Activated naive CD8-positive, alpha-beta T cell treated with anti-CD3 and anti-CD28 coated beads, Interleukin-2, amount 10 ng/mL, durations not matched to agents 7 days and 5 days (primary cell): ENCODE measurements at places on chromosomes 16 and 17. TPM values are rescaled to one million over a fixed set of nuclear protein-coding genes. Genes with fewer than 3 reads are reported as not detected.

PRSS33 gene
- total RNA-seq = 0.17 TPM

GRCh38 chr17:57535249-57535966 is 209.7 kb downstream of the CCDC182 start:
- DNase-seq = no peak
- no peaks in the 10 kb centered on the region for H3K27me3 ChIP-seq
- peaks cover 31% of the 10 kb centered on the region for H3K4me1 ChIP-seq

- no peak overlapping the region for H3K4me3 ChIP-seq
- H3K27me3 ChIP-seq = peaks cover 36% of the 10 kb centered on the region
- no peak for DNase-seq
- H3K4me1 ChIP-seq = peaks cover 1% of the 10 kb centered on the region
- no peak overlapping the region for H3K27ac ChIP-seq
Observed at GRCh38 chr17:31738488-31738887, 120.6 kb downstream of the COPRS start.

GNG13 gene
- total RNA-seq = not detected

- H3K4me1 ChIP-seq = peaks cover 24% of the 10 kb centered on the region
- DNase-seq = no peak
- peaks cover 11% of the 10 kb centered on the region for H3K36me3 ChIP-seq
- no peak overlapping the region for H3K4me3 ChIP-seq
Observed at GRCh38 chr16:74575807-74576643, 30.9 kb downstream of the GLG1 start.

- H3K27ac ChIP-seq = no peak overlapping the region
- H3K36me3 ChIP-seq = no peaks in the 10 kb centered on the region
- peaks cover 10% of the 10 kb centered on the region for H3K27me3 ChIP-seq
Observed at GRCh38 chr16:26950636-26951035, 116.1 kb upstream of the C16orf82 start.

TSPAN10 gene
- total RNA-seq = 0.36 TPM

PTGES3L gene
- 0.39 TPM for total RNA-seq

DNA sequence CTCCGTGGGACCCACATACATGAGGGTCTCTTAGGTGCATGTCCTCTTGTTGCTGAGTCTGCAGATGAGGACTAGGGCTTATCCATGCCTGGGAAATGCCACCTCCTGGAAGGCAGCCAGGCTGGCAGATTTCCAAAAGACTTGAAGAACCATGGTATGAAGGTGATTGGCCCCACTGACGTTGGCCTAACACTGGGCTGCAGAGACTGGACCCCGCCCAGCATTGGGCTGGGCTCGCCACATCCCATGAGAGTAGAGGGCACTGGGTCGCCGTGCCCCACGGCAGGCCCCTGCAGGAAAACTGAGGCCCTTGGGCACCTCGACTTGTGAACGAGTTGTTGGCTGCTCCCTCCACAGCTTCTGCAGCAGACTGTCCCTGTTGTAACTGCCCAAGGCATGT is 38.2 kb upstream of the IL21R start:
- peaks cover 48% of the 10 kb centered on the region for H3K36me3 ChIP-seq
- H3K27me3 ChIP-seq = no peaks in the 10 kb centered on the region
- peaks cover 36% of the 10 kb centered on the region for H3K4me1 ChIP-seq
- no peak for DNase-seq
- H3K4me3 ChIP-seq = no peak overlapping the region

DNA sequence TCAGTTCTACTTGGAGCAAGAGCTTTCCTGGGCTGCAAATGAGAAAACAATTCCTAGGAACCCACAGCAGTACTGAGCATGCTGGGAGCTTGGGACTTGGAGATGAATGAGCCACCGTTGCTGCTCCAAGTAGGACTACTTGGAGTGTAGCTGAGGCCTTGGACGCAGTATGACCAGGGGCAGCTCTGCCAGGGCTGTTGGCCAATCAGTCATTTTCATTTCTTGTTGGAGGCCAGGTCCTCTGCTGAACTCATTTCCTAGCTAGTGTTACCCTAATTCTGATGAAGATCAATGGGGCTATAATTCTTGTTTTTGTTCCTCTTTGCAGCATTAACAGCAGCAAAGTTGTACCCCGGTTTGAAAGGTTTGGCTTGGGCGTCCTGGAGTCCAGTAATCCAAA is 8.0 kb upstream of the LGALS9 start:
- no peaks in the 10 kb centered on the region for H3K27me3 ChIP-seq
- H3K36me3 ChIP-seq = peaks cover 29% of the 10 kb centered on the region
- peaks cover 22% of the 10 kb centered on the region for H3K4me1 ChIP-seq
- DNase-seq = no peak
- no peak overlapping the region for H3K4me3 ChIP-seq
- no peak overlapping the region for H3K27ac ChIP-seq

CNGB1 gene
- not detected for total RNA-seq

DNA sequence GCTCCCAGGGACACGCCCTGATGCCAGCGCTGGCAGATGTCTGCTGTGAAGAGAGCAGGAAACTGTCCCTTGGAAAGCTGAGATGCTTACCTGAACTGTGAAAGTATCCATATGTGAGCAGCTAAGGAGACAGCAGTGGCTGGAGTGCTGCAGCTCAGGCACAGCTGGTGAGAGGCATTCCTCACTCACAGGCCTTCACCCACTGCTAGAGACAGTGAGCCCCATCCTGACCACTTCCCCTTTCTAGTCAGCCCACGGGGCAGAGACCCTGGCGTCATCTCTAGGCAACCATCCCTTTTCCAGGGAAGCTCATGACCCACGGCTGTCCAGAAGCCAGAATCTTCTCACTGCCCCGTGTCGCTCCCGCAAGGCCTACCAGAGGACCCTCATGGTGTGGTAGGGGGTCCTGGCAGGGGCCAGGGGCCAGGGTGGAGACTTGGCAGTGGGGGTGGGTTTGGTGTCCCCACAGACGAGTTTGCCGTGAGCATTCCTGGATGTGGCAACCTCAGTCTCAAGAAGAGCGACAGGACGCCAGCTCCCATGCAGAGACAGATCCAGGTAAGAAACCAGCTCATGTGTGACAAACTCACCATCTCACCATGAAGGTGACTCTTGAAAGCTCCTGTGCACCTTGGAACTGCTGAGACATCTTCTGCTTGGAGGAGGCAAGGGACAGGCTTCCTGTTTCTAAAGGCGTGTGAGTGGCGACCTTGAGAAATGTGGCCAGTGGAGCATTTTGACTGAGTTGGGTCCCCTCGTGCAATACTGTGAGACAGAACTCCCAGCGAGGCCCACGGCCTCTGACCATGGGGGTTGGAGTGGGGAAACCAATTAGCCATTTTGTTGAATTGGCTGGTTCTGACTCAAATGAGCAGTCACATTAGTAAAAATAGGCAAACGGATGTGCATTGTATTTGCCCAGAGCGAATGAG is at the start of gene SCIMP:
SCIMP (minus strand) TSS at position 216 of the 932 bp plus-strand sequence; CDS start at position 111, 105 bp downstream.
- H3K27me3 ChIP-seq = no peaks in the 10 kb centered on the region
- H3K4me1 ChIP-seq = peaks cover 16% of the 10 kb centered on the region
- no peak within 1 kb of the TSS for H3K4me3 ChIP-seq
- H3K27ac ChIP-seq = no peak within 1 kb of the TSS

DNA sequence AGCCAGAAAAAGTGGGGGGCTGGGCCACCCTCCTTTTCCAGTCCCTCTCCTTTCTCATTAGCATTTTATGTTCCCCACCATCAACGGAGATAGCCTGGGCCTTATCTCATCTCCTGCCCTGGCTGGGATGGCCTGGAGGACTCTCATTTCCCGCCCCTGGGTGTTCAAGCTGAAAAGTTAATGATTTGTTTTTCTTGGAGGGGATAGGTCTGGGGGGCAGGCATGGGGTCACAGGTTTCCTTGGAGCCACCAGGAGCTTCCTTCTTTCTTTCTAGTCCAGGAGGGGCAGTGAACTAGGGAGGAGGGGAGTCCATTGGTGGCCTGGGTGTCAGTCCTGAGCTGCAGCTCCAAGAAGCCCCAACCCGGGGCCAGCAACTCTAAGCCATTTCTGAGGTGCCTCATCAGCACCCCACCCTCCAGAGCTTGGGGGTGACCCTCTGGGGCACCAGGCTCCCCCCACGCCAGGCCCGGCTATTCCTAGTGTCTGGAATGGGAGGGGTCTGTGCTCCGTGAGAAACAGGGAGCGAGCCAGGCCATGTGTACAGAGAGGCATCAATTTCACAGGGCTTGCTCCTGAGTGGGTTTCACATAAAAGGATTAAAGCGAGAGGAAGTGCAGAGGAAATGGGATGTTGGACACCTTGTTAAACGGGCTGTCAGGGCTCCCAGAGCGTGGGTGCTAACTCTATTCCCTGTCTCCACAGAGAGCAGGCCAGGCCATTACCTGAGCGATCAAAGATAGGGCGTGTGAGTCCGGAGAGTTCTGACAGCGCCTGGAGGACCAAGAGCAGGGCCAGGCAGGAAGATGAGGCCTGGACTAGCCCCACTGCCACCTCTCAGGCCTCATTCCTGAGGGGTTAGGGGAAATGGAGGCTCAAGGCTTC is 90.6 kb upstream of the LHX1 start:
- peaks cover 15% of the 10 kb centered on the region for H3K27me3 ChIP-seq
- H3K36me3 ChIP-seq = no peaks in the 10 kb centered on the region
- no peak overlapping the region for H3K4me3 ChIP-seq
- peaks cover 2% of the 10 kb centered on the region for H3K4me1 ChIP-seq
- no peak for DNase-seq

OR1E2 gene
- total RNA-seq = not detected

- H3K27me3 ChIP-seq = peaks cover 22% of the 10 kb centered on the region
- DNase-seq = no peak
- no peak overlapping the region for H3K27ac ChIP-seq
- no peaks in the 10 kb centered on the region for H3K36me3 ChIP-seq
Observed at GRCh38 chr17:45700171-45701090, 83.7 kb upstream of the CRHR1 start.

DNA sequence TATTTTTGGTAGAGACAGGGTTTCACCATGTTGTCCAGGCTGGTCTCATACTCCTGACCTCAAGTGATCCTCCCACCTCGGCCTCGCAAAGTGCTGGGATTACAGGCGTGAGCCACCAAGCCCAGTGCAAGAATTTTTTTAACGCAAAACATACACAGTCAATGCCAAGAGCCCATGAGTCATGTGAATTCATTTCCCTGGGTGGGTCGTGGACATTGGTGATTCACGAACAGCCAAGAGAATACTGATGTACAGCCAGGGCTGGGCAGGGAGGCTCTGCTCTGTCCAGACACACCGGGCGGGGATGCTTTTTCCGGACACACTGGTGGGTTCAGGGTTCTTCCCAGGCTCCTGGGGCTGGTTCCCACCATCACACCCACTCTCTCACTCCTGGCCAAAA is 17.7 kb downstream of the SLC38A8 start:
- peaks cover 9% of the 10 kb centered on the region for H3K4me1 ChIP-seq
- no peak overlapping the region for H3K27ac ChIP-seq
- no peak for DNase-seq
- peaks cover 24% of the 10 kb centered on the region for H3K27me3 ChIP-seq
- H3K4me3 ChIP-seq = no peak overlapping the region

GRCh38 chr16:72768591-72768990 is 279.3 kb downstream of the ZFHX3 start:
- H3K36me3 ChIP-seq = peaks cover 6% of the 10 kb centered on the region
- peak overlapping the region; percentile 44 for H3K4me3 ChIP-seq
- peaks cover 10% of the 10 kb centered on the region for H3K4me1 ChIP-seq
- DNase-seq = no peak

PRR35 gene
- total RNA-seq = not detected

KRT17 gene
- not detected for total RNA-seq

DNA sequence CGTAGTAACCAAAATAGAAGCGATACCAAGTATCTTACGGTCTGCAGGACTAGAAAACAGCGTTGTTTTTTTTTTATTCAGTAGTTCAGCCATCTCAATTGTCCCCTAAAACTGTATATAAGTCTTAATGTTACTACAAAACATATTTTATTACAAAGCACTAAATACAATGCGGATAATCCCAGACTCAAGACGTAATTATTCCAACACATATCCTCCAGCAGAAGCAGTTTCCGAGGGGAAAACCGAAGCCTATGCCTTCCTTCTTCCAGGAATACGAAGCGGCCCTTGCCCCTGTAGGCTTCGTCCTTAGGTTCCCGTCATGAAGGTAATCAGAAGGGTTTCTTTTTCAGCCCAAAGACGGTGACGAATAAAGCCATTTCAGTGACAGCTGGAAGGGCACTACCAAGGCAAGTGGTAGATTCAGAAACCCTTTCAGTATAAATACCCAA is 2.3 kb downstream of the TMEM107 start:
- no peaks in the 10 kb centered on the region for H3K36me3 ChIP-seq
- DNase-seq = no peak
- H3K4me1 ChIP-seq = peaks cover 28% of the 10 kb centered on the region
- no peaks in the 10 kb centered on the region for H3K27me3 ChIP-seq
- H3K4me3 ChIP-seq = peak overlapping the region; percentile 84

ANTKMT gene
- 23.2 TPM for total RNA-seq

MYH1 gene
- total RNA-seq = not detected

DNA sequence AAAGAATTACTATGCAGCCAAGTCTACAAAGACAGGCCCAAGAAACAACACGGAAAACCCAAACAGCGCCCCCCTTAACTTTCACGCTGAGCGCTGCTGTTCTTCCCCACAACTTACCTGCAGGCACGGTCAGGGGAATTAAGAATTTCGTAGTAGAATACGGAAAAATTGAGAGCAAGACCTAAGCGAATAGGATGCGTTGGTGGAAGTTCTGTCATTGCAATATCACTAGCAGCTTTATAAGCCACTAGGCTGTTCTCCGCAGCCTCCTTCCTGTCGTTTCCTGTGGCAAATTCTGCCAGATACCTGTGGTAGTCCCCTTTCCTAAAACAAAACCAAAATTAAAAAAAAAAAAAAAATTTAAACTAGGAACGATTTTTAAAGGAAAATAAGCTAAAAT is 39.0 kb downstream of the YWHAE start:
- no peaks in the 10 kb centered on the region for H3K27me3 ChIP-seq
- peak overlapping the region; percentile 77 for H3K4me3 ChIP-seq
- H3K27ac ChIP-seq = peak overlapping the region; percentile 90
- peaks cover 34% of the 10 kb centered on the region for H3K4me1 ChIP-seq

- no peak overlapping the region for H3K4me3 ChIP-seq
- no peak for DNase-seq
- H3K27ac ChIP-seq = no peak overlapping the region
- peaks cover 4% of the 10 kb centered on the region for H3K36me3 ChIP-seq
- no peaks in the 10 kb centered on the region for H3K27me3 ChIP-seq
Observed at GRCh38 chr16:72015124-72015523, 6.6 kb downstream of the DHODH start.

DNA sequence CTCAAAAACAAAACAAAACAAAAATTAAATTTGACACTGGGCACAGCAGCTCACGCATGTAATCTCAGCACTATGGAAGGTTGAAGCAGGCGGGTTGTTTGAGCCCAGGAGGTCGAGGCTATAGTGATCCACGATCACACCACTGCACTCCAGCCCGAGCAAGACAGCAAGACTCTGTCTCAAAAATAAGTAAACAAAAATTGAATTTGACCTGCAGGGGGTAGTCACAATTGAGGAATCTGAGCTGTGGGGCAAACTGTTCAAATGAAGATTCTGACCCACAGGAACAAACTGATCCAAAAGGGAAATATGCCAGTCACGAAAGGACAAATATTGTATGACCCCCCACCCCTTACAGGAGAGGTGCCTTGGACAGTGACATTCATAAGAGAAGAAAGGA is 29.8 kb downstream of the ANKRD11 start:
- no peak overlapping the region for H3K27ac ChIP-seq
- H3K36me3 ChIP-seq = peaks cover 18% of the 10 kb centered on the region
- H3K27me3 ChIP-seq = no peaks in the 10 kb centered on the region
- H3K4me3 ChIP-seq = no peak overlapping the region
- peaks cover 43% of the 10 kb centered on the region for H3K4me1 ChIP-seq
